ENCODE measurements at places on chromosomes 12 and 14.

- peak; percentile 82 for DNase-seq
Measured at GRCh38 chr14:50055461-50056228, 60.7 kb downstream of the VCPKMT start.

DNA sequence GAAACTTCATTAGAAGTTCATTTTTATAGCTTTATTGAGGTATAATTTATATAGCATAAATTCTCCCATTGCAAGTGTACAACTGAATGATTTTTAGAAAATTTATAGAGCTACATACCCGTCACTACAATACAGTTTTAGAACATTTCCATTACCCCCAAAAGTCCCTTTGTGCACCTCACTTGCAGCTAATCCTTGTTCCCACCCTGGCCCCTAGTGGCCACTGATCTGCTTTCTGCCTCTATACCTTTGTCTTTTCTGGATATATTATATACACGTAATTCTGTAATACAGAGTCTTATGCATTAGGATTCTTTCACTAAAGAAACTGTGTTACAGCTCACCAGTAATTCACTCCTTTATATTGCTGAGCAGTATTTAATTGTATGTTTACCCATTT is 145.1 kb upstream of the DIO2 start:
- no peak for DNase-seq

- peak; percentile 65 for DNase-seq
Measured at GRCh38 chr12:28543021-28543890, 353.0 kb downstream of the CCDC91 start.

DNA sequence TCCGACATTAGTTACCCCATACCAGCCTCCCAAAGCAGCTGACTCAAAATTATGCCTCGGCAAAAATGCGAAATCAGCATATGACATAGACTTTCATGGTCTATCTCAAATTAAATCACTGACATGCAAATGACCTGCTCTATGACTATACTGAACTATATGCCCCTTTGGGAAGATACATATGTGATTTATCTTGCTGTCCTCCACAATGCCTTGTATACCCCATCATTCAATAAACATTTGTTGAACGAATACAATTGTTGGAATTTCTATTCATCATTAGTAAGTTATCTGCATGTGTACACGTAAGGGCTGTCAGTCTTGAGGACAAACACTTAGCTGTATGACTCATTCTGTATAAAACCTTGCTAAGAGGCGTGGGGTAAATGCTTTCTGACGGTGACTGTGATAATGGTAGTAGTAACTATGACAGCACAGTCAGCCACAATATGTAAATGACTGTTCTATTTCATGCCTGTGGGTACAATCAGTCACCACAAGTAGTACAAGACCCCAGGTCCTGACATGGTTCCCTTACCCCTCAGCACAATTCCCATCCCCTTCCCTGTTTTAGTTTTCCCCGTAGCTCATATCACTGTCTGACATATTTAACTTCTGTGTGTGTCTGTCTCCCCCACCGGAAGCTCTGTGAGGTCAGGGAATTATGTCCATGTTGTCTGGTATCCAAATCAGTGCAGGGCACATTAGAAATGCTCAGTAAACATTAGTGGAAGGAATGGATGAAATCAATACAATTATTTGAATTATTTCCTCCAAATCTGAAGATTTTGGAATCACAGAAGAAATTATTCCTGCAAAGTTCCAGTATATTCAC is 42.8 kb downstream of the STXBP6 start:
- DNase-seq: no peak

DNA sequence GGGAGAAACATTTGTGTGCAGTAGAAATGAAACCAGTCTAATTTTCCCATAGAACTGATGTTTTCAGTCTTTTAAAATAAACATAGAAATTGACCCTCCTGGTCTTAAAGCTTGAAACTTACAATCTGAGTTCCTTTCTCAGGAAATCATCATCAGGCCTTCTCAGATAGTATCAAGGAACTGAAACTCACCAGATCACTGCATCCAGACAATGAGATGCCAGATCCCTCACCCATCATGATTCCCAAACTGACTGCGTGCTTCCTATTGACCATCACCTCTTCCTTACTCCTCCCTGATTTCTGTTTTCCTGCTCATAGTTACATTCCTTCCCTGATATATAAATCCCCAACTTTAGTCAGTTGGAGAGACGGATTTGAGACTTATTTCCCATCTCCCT is 195.0 kb upstream of the AMIGO2 start:
- DNase-seq: peak; percentile 8

- DNase-seq: no peak
Measured at GRCh38 chr12:77401770-77402081, 336.4 kb upstream of the E2F7 start.

- no peak for DNase-seq
Measured at GRCh38 chr14:35161231-35161630, 38.9 kb downstream of the PRORP start.

GRCh38 chr14:51188566-51189185 is 51.4 kb upstream of the TMX1 start:
- no peak for DNase-seq

DNA sequence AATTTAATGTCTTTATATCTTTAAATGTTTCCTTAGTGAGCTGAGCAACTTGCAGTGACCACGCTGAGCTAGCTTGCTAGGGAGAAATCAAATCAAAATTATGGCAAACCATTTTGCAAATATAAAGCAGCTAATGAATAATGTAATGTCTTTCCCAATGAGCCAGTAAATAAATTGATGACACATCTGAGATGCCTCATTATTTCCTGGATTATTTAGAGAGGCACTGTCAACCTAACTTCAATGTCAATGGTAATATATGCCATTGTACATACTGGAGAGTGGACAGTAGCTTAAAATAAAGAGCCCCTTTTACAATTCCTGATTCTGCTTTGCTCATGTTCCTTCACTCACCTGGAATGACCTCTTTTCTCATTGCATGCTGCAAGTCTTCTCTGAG is 182.6 kb downstream of the PHLDA1 start:
- DNase-seq: no peak

DNA sequence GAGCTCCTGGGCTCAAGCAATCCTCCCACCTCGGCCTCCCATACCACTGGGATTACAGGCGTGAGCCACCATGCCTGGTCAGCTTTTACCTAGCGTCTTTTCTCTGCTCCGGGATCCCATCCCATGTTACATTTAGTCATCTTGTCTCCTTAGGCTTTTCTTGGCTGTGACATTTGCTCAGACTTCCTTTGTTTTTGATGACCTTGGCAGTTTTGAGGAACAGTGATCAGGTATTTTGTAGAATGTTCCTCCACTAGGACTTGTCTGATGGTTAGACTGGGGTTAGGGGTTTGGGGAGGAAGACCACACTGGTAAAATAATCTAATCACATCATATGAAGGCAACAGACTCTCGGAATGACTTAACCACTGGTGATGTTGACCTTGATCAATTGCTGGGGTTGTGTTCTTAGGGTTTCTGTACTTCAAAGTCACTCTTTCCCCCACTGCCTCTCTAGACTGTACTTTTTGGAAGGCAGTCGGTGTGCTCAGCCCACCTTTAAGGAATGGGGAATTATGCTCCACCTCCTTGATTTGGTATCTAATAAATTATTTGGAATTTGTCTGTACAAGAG is 48.4 kb downstream of the RIN3 start:
- no peak for DNase-seq

GRCh38 chr14:39322807-39323206 is 89.1 kb downstream of the MIA2 start:
- DNase-seq: no peak

- DNase-seq: no peak
Measured at GRCh38 chr12:66060163-66060907, 70.2 kb downstream of the LLPH start.

DNA sequence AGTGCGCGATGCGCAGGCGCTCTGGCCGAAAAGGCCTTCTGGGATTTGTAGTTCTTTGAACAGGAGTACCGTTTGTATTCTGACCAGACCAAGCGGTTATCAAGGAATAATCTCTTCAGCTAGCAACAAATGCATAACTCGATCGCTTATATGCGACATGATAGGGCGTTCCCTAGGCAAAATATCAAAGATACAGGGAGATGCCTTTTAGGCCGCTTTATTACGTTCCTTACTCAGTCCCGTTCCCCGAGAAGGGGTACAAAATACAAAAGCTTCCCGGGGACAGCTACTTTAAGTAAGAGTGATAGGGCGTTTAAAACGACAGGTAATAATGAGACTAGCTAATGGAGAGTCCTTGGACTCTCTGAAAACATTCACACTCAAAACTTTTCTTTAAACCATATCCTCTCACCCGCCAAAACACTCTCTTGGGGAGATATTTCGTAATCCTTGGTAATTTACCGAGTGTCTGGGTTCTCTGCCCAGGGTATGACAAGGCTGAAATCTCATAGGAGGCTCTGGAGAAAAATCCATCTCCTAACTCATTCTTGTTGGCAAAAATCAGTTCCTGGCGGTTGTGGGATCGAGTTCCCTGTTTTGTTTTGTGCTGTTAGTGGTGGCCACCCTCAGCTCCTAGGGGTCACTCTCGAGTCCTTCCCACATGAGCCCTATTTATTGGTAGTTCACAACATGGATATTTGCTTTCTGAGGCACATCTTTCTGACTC is 412 bp upstream of the SNW1 start:
- peak; percentile 61 for DNase-seq

- DNase-seq: no peak
Measured at GRCh38 chr14:32559590-32559989, 230.5 kb downstream of the AKAP6 start.

GRCh38 chr14:74176400-74176793 is 62.9 kb upstream of the VSX2 start:
- DNase-seq: peak; percentile 39

DNA sequence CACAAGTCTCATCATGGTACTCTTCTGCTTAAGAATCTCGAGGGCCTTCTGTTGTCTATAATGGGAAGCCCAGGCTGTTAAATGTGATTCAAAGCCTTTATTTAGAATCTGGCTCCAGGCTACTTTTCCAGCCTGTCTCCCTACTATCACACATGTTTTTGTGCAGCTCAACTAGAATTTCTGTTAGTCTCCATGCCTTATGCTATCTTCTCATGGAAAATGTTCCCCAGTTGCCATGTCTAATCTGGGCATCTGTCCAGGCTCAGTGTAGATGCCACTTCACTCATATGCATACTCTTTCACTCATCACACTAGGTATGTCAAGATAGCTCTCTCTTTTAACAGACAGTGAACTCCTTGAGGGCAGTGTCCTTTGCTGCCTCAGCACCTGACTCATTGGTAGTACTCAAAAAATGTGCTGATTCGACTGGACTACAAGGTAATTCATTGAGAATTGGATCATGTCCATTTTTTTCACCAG is 145.3 kb downstream of the TTLL5 start:
- DNase-seq: no peak

DNA sequence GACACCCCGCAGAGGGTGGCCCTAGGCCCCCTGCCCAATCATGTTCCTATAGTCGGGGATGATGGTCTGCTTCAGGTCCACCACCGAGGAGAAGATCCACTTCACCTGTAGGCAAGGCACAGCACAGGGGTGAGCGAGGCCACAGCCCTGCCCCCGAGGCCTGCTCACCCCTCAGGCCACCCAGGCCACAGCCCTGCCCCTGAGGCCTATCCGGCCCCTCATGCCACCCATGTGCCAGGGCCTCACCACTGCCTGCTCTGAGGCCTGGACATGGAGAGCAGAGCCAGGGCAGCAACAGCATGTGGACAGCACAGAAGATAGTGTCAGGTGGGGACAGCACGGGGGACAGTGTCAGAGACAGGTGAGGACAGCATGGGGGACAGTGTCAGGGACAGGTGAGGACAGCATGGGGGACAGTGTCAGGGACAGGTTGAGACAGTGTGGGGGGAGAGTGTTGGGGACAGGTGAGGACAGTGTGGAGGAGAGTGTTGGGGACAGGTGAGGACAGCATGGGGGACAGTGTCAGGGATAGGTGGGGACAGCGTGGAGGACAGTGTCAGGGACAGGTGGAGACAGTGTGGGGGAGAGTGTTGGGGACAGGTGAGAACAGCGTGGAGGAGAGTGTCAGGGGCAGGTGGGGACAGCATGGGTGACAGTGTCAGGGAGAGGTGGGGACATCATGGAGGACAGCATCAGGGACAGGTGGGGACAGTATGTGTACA is 239.7 kb downstream of the TMEM121 start:
- no peak for DNase-seq

- no peak for DNase-seq
Measured at GRCh38 chr12:122158700-122159285, 15.2 kb downstream of the IL31 start.

DNA sequence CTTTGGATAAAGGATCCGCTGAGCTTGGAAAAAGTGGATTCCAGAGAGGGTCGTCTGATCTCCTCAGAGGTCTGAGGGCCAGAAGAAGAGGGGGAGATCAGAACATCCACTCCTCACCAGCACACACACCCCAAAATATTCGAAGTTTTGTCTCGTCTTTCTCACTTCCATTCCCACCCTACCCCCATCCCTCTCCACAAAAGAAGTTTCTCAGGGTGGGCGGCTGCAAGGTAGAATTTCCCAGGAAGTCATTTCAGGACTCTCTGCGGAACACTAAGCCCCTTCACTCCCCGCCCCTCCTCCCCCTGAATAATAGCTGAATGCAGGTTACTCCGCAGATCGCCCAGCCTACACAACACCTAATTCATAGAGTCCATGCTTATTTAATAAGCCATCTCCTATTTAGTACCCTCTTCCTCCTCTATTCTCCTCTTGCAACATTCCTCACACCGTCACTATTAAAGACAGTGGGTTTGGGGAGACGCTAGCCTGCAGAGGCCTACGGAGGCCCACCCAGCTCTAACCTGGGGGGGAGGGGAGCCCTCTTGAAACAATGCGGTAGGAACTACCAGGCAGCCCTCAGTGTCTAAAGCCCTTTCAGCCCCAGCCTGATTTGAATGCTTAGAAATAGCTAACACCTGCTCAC is 649 bp upstream of the SALL2 start:
- DNase-seq: no peak

- DNase-seq: no peak
Measured at GRCh38 chr12:131009595-131010395, 56.1 kb downstream of the ADGRD1 start.

GRCh38 chr12:117660896-117661295 is 299.5 kb upstream of the NOS1 start:
- DNase-seq: no peak

GRCh38 chr12:4293299-4293965 is 19.9 kb downstream of the CCND2 start:
- DNase-seq: peak; percentile 43

DNA sequence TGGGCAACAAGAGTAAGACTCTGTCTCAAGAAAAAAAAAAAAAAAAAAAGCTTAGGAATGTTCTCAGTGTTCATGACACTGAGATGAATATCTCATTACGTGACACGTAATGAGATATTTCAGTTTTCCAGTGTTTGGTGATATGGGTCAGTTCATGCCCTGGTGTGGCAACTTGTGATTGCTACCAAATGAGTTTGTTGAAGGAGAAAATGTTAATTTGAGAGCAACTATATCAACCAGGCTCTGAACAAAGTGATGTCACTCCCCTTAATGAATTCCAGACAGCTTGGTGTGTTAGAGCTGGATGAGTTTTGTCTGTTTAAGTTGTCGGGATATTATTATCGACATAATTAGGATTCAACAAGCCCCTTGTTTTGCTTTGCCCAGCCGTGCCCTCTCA is 211.7 kb downstream of the DPF3 start:
- DNase-seq: no peak

GRCh38 chr14:21056520-21057163 is 980 bp upstream of the RNASE8 start:
- DNase-seq: no peak

Measured in inflammatory macrophage treated with lipopolysaccharide for 4 hours (primary cell).